ENCODE measurements at places on chromosomes 6 and 20.

DNA sequence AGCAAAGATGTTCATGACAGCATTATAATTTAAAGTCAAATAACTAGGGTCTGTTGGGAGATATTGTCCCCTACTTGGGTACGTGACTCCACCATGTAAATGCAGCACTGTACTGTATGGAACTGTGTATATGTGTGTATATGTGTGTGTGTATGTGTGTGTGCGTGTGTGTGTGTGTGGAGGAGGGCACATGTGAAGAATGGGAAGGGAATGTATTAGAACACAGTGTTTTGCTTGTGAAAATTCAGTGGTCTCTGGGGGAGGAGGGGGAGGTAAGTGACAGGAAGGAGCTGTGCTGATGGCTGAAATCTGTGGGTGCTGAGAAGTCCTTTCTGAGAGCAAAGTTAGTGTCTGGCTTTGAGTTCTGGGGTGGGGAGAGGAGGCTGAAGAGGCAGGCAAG lies 23.9 kb upstream of the VEGFA start:
- no peak for DNase-seq

- DNase-seq, result no peak
These were observed 118.9 kb downstream of the MACROD2 start for GRCh38 chr20:14114065-14114704.

GRCh38 chr20:44221368-44221954 lies 10.9 kb upstream of the OSER1 start:
- no peak for DNase-seq

DNA sequence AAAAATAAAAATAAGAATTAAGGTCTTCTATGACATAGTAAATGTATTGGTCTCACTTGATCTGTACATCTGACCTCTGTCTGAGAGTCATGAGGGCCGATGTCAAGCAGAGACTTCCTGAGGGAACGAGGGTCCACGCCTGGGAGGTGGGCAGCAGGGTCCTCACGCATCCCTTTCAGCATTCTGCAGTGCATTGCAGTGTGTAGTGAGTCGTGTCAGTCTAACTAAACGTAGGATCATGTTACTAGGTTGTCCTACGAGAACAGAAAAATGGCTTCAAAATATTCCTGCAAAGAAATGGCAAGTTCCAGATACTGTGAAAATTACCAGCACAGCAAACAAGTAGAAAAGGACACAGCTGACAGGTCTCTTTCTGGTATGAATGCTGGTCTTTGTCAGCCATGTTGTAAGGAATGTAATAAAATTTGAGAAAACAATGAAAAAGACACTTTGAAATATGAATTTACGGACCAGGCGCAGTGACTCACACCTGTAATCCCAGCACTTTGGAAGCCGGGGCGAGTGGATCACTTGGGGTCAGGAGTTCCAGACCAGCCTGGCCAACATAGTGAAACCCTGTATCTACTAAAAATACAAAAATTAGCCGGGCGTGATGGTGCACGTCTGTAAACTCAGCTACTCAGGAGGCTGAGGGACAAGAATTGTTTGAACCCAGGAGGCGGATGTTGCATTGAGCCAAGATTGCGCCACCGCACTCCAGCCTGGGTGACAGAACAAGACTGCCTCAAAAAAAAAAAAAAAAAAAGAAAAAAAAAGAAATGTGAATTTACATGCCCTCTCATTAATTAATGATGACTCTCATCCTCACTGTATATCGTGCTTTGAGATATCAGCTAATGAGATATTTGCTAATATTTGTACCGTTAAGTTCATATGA lies 2.4 kb upstream of the AHCY start:
- DNase-seq, result no peak

GRCh38 chr20:10447028-10447427 lies 11.9 kb downstream of the SLX4IP start:
- peak; percentile 57 for DNase-seq

GRCh38 chr20:21180248-21180647 lies 54.4 kb downstream of the KIZ start:
- DNase-seq, result no peak

DNA sequence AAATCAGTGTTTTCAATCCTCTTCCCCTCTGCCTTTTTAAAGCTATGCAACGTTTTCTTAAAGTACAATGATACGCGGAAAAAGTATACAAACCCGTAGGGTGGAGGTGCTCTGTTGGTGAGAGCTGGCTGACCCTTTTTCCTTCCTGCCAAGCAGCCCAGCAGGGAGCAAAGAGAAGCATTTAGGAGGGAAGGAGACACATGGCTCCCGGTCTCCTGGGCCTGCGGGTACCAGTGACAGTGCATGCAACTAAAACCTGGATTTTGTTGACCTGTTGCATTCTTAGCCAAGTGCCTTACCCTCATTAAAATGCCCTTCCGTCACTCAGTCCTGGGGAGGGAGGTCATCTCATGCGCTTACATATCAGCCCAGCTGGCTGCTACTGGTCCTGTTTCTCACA lies 87.2 kb downstream of the SLX4IP start:
- DNase-seq, result no peak

- no peak for DNase-seq
These were observed 10.8 kb downstream of the HLA-DRB5 start for GRCh38 chr6:32519118-32519909.

DNA sequence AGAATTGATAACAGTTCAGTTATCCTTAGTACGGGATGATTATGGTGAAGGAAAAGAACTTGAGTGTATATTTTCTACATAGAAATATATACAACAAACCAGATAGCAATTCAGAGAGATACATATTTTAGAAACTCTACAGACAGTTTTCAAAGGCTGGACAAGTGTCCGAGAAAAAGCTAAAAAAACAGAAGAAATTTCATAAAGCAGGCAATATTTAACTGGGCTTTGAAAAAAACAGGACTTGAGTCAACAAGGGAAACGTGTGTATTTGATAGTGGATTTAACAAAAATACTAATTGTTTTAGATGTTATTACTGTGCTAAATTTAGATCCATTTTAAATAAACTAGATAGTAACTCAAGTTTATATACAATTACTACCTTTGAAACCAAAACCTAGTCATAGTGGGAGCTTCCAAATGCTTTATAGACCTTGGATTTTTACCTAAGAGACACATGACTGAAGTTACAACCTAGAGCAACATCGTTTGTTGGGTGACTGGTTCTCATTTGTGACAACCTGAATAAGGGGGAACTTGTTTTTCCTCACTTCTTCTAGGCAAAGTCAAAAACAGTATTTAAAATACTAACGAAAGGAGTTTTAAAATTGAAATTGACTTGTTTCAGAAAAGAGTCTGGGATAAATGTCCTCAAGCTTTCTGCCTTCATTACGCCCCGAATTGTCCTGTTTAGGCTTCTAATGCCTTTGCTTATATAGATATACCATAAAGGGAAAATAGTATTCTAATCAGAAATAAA lies 116.7 kb upstream of the PRSS16 start:
- DNase-seq, result no peak

DNA sequence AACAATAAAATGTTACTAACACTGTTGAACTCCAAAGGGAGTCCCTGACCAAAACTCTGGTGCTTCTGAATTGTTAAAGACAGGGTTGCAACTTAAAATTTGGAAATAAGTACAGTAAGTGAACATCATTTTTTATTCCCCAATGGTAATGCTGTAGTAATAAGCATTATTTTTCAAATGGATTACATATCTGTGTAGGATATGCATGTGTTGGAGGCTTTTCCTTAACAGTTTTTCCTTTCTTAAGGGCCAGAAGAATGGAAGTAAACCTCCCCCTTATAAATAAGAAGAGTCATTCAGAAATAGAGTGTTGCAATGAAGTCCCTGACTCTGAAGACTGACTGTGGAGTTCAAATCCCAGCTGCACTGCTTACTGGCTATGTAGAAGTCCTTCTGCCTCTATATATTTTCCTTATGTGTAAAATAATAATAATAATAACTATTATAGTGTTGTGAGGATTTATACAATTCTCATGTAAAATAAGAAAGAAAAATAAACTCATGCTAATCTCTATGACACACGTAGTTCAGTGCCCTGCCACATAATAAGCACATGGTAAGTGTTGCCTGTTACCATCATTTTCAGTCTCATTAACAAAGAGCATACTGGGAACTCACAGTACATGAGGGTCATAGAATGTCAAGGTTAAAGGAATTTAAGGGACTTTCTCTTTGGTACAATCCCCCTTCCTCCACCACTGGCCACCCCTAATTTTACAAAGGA lies 129.8 kb upstream of the SMLR1 start:
- DNase-seq, result no peak

Measured in AG09319 (cell line).